ENCODE measurements at places on chromosomes 11 and 22.

GRCh38 chr22:30876915-30877553 is 91.5 kb downstream of the MORC2 start:
- DNase-seq, result no peak

GRCh38 chr11:122170815-122171475 is 54.9 kb upstream of the BLID start:
- DNase-seq, result no peak

DNA sequence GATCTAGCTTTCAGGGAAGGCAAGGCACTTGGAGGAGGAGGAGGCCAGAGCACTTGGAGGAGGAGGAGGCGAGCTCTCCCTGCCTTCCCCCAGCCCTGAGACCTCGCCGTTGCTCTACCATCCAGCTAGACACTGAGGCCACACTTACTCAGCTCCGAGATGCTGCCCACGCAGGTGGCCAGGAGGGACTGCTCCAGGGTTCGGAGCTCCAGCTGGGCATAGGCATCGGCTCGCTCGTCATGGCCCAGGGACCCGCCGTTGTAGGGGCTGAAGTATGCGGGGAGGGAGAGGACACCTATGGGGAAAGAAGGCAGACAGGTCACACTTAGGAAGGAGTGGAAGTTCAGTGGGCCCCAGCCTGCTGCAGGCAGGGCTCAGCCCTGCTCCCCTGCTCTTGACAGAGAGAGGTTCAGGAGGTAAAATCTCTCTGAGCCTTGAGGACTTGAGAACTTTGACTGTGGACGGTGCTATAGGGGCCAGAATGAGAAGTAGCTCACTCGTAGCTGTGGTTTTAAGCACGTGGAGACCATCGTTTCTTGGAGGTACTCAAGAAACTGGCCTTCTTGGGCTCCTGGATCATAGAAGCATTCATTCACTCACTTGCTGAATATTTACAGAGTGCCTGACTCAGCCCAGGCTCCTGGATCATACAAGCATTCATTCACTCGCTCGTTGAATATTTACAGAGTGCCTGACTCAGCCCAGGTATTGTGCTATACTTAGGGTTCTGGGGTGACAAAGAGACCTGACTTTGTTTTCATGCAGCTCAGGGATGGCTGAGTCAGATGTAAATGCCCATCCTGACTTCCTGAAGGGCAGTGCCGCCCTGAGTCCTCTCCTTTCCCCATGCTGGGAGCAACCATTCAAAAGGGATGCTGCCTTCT is 99.2 kb downstream of the NAT10 start:
- DNase-seq, result no peak

DNA sequence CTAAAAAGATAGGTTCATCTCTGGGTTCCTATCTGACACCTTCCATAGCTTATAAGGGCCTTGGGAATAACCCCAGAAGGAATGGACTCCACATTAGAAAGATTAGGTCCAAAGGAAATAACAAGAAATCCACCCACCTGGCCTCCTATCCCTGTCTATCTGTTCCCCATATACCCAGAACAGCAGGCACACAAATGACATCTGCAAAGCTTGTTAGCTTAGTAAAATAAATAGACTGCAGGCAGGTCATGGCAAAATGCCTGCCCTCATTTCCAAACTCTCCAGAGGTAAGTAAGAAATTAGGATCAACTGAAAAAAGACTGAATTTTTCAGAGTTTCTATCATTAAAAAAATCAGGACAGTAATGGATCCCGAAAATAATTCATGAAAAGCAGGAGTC is 489.5 kb downstream of the DLG2 start:
- no peak for DNase-seq

DNA sequence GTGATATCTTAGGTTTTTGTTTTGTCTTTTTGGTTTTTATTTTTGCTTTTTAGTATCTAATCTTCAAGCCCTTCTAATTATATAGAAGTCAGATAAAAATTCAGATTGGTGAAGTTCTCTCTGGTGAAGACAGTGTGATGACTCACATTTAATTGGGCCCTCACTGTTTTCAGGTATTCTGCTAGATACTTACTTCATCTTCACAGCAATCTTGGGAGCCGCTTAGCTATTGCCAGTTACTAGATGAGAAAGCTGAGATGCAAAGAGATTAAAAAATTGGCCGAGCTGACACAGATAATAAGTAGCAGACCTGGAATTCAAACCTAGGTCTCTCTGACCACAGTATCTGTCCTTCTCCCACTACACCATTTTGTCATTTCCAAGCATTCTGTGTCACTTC is 75.0 kb downstream of the PPP2R1B start:
- no peak for DNase-seq

DNA sequence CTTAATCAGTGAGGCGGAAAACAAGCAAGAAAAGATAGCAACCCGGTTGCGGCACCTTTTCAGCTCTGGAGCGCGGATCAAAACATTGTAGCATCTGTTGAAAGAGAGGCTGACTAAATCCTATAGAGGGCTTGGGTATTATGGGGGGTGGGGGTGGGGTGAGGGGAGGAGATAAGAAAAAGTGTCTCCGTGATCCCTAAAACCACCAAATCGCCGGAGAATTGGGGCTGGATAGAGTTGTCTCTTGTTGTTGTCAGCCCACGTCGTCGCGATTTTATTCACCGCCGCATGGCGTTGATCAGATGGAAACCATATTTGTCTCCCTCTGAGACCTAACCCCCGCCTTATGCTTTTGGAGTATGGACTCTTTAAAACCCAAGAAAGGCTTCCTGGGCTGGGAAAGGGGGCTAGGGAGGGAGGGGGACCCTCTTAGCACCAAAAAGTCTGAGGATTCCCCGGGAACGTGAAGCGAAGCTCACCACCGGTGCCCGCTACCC is 13.0 kb downstream of the PAX6 start:
- DNase-seq, result no peak

DNA sequence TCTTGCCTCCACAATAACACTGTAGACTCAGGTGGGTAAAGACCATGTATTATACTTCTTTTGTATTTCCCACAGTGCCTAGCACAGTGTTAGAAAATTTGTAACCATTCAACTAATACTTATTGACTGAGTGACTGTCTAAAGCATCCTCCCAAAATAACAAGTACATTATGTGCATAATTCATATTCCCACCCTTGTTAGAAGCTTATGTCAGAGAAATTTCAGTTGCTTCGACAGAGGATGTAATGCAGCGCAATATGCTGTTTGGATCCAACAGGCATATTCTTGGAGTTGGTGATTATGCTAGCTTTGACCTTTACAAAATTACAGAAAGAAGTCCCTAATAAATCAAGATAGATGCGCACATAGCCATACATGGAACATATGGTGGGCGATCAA is 53.0 kb downstream of the AMBRA1 start:
- DNase-seq, result no peak

- DNase-seq, result no peak
Measured at GRCh38 chr11:70005107-70005818, 72.9 kb upstream of the ANO1 start.

- peak; percentile 76 for DNase-seq
Measured at GRCh38 chr11:76626921-76627401, 43.6 kb downstream of the LRRC32 start.

DNA sequence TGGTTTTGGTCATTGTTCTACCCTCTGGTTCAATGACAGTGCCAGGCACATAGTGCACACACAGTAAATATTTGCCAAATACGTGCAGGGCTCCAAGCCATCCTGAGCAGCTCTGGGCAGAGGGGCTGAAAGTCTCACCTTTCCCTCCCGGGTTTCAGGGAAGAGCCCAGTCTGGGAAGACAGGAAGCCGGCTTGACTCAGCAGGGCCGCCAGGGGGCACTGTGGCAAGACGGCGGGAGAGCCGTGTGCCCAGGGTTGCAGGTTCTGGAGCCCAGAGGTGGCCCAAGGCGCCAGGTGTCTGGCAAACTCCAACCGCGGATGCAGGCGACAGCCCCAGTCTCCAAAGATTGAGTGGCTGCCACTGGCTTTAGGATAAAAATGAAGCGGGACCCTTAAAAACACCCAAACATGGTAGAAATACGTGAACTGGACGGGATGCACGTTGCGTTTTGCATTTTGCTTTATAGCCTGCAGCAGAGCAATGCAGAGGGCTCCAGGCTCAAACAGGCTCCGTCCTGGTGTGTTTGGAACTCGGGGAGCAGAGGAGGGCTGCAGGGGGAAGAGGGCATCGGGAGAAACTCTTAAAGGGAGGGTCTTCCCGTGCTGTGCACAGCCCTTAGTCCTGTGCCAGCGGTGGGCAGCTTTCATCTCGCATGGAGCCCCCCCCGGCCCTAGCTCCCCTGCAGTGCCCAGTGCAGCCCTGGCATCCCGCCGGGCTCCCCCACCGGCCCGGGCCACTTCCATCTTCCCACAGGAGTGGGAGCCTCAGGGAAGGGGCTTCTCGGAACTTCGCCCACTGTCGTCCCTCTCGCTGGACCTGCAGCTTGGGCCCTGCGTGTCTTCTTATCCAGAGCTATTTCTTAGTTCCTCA is 10.7 kb downstream of the KRTAP5-5 start:
- peak; percentile 66 for DNase-seq

- no peak for DNase-seq
Measured at GRCh38 chr22:24474221-24474620, 20.9 kb upstream of the UPB1 start.

DNA sequence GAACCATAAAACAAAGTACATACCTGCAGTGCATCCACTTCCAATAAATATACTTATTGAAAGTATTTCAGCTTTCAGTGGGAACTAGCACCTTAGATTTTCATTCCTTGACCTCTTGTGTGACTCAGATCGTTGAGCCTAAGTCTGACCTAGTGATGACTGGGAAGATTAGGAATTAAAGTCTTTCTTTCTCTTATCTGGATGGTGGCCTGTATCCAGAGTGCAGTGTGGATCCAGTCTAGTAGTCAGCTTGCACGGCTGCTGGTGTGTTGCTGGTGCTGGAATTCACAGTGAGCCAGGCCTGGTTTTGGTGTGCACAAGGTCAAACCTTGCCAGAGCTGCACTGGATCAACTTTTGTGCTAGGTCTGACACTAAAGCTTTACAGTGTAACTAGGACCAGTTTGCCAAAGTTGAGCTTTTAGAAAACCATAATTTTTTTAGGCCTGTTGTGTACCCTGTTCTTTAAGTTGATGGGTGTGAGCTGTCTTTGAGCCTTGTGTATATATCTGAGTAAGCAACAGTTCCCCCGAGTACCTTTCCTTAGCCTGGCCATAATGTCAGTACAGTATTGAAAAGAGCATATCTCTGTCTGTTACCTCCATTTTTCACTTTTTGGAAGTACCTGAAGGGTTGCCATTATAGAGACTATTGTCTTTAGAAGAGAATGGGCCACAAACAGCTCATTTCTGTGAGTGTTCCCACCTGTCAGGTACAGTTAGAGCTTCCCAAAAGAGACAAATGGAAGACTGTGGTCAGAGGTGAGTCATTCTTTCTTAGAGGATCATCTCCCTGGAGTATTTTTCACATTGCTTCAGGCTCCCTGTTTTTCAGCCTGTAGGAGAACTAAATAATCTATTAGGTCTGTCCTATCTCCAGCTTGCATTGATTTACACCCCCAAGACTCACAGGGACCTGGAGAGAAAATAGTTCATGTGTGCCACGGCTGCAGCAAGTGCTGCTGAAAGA is 89.8 kb downstream of the ALX4 start:
- DNase-seq, result no peak

DNA sequence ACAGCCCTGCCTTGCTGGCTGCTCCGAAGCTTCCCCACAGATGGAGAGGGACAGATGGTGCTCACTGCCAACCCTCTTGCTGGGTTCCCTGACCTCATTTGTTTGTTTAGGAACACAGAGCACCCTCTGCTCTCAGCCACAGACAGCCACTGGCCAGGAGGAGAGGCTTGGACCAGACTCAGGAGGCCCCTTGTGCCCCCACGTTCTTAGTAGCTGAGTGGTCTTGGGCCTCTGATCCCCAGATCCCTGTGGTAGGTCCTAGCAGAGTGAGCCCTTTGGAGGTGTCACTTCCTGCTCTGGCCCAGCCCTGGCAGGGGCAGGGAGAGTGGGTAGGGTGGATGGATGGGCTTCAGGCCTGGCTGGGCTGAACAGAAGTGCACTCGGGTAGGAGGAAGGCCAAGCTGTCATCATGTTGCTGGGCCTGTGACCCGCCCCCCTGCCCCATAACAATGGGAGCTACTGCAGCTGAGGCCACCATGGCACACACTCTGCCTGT is 84.0 kb downstream of the DHCR7 start:
- DNase-seq, result no peak

- no peak for DNase-seq
Measured at GRCh38 chr11:12628314-12628713, 45.9 kb upstream of the TEAD1 start.

DNA sequence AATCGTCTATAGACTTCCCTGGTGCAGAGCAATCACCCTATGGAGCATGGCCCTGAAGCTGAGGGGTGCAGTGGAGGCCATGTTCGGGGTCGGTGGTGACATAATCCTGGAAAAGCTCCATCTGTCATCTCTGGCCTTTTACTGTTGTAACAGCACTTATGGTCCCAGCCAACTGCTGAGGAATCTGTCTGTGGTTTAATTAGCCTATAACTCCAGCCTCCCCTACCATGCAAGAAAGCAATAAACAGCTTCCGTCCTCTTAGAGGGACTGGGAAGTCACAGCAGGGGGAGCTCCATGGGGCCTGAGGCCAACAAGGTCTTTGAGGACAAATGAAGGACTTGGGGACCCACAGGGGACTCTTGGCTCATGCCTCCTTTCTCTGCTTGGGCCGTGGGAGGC is 159.1 kb upstream of the NECTIN1 start:
- no peak for DNase-seq

GRCh38 chr11:71962428-71963038 is 33.7 kb downstream of the RNF121 start:
- no peak for DNase-seq

- no peak for DNase-seq
Measured at GRCh38 chr11:36455658-36456111, 54.4 kb downstream of the TRAF6 start.

Data from activated CD8-positive, alpha-beta memory T cell treated with anti-CD3 and anti-CD28 coated beads for 24 hours (primary cell).